Activated CD8-positive, alpha-beta memory T cell treated with anti-CD3 and anti-CD28 coated beads for 4 hours (primary cell): ENCODE measurements at places on chromosomes 12 and 14.

- no peak for DNase-seq
Measured at GRCh38 chr12:81570234-81570633, 188.9 kb downstream of the PPFIA2 start.

DNA sequence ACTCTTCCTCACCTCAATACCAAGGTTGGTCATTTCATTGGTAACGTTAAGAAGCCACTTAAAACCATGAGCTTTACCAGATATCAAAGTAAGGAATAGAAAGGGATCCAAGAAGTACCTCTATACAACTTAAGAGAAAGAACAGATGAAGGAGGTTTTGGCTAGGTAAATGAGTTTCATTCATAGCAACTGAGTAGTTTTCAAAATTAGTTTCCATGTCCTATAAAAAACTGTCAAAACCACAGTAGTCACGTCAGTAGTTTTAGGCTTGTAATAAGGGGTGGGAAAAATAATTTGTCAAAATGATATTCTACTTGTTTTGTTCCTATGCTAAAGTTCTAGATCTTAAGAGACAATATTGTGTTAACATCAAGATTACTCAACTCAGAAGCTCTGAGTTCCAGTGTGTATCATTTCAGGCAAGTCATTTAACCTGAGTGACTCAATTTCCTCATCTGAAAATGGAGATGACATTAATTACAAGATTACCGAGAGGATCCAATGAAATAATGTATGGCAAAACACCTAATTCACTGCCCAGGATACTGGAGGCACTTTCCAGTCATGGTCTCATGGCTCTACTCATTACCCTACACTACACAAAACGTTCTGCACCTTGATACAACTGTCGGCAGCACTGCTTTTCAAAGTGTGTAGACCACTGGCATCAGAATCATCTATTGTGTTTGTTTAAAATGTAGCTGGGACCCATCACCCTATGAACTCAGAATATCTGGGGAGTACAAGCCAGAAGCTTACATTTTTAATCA is 24.1 kb upstream of the SLC6A13 start:
- DNase-seq: no peak

DNA sequence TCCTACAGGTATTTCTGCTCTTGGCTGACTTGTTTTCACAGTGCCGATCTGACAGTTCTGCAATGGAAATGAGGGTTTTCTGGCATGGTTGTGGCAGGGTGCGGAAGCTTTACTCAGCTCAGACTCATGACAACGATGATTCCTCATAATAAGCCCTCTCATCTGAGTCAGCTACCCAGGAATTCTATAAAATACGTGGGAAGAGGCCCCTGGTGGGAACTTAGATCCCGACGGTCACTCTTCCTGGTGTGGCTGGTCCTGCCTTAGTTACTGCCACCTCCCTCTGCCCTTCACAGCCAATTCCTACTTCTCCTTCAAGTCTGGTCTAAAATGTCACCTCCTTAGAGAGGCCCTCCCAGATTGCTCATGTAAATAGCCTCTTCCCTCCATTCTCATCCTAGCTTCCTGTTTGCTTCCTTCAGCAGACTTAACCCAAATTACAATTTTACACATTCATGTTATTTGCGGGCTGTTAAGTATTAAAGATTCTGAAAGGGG is 104.2 kb upstream of the MAP1LC3B2 start:
- DNase-seq: no peak

DNA sequence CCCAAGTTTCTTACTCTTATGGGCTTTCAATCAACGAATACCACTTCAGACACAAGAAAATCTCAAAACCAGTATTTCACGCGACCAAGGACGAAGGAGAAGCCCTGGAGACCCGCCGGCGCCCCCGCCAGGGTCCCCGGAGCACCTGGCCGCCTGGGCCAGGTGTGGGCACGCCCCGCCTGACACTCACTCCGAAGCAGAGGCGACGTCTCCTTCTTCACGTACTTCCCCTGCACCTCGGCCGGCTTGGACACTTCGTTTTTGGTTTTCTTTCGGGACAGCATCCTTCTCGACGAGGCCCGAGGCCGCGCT is 466 bp downstream of the SAV1 start:
- DNase-seq: no peak

DNA sequence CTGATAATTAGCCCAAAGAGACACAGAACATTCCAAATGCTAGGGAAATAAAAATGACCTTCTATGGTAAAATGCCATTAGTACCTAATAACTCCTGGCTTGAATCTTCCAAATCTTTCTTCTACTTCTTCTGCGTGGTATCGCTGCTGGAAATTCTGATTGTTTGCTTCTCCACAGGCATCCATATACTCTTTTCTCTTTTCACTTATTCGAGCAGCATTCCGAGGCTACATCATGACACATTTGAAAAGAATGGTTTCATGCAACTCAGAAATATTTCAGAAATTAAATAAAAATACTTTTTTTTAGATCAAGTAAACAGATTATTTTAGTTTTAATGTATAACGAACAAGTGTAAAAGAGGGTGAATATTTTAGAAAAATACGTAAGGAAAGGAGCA is 18.9 kb downstream of the ZCCHC8 start:
- DNase-seq: no peak

GRCh38 chr14:102840115-102840514 is 62.9 kb downstream of the TRAF3 start:
- no peak for DNase-seq

DNA sequence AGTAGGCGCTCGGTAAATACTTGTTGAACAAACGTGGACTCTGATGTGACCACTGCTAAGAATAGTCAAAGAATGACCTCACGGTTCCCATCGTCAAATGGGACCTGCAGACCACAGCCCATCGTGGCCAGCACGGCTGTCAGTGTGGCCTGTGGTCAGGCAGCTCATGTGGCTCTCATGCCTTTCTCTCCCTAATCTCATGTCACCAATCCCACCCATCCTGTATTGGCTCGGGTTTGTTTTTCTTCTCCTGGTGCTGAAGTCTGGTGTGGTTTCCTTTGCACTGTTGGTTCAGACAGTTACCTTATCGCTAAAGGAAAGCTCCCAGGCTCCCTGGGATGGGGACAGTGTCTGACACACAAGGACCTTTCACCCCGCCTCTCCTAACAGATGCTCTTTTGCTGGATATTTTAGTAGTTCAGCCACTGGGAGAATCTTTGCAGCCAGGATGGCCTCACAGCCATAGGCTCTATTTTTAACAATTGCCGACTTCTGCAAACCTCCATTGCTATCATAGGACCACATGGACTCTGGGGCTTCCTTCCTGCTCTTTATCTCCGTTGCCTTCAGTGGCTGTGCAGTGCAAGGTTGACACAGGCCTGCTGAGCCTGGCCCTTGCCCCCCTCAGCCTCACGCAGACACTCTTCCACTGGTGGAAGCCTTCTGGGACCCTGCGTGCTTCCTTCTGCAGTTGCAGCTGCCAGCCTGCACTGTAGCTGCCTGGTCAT is 293.1 kb upstream of the FKBP4 start:
- no peak for DNase-seq

- DNase-seq: no peak
Measured at GRCh38 chr14:102902086-102902485, 20.4 kb upstream of the AMN start.

- no peak for DNase-seq
Measured at GRCh38 chr12:101490286-101490920, 15.3 kb downstream of the SPIC start.

GRCh38 chr12:11623382-11623781 is 26.1 kb upstream of the ETV6 start:
- no peak for DNase-seq

DNA sequence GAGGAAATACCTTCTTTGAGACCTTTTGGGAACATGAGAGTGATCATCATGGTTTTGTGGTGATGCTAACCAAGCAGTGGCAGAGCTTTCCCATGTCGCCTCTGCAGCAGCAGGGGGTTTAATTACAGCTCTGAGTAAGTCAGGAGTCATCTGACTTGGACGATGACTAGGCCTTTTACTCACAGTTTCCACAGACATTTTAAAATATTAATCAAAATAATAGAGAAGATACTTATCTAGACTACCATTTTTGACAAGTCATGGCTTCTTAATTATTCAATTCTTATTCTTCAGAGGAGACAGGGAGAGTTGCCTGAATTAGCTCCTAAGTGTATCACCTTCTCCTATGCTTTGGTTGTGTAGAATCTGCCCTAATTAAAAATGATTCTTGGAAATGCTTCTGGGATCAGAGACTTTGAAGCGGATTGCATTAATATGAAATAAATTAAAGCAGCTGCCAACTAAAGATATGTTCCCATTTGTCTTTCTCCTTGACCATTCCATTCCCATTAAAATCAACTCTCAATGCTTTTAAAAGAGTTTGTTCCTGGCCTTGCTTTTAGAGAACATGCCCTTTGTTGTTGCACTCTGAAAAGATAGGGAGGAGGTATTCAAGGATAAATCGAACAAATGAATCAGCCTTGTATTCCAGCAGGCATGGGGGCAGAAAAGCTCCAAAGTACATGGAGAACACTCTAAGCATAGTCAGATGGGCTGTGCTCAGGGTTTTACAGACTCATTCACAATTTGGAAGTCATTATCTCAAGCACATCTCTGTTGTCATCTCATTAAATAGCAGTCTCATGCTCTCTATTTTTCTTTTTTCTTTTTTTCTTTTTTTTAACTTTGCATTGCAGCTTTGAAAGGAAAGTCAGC is 7.7 kb upstream of the IFNG-AS1 start:
- no peak for DNase-seq

DNA sequence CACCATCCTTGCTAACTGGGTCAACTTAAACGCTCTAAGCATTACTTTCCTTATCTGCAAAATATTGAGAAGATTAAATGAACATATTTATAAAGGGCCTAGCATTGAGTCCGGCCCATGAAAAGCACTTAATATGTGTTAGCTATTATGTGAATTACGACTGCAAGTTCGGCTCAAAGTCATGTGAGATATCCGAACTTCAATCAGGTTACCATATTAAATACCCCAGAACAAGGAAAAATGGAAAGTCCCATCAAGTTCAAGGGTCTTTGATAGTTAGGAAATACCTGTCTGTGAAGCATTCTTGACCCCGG is 487 bp upstream of the NRDE2 start:
- no peak for DNase-seq

- no peak for DNase-seq
Measured at GRCh38 chr14:39351708-39352107, 80.5 kb downstream of the FBXO33 start.

- DNase-seq: no peak
Measured at GRCh38 chr12:46108721-46109120, 118.3 kb upstream of the SCAF11 start.

DNA sequence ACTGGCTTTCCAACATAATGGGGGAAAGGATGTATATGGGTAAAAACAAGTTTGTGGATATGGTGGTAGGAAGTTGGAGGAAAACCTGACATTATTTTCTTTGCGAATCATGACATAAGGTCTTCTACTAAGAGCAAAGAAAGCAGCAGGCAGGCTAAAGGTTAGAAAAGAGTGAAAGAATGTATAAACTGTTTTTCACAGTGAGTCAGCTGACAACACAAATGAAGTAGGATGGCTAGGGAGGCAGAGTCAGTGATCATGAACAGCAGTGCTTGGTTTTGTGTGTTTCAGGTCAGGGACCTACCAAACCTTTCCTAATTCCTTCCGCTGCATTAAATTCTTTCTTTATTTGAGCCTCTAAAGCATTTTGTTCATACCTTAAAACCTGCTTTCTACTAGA is 46.3 kb upstream of the CATSPERB start:
- no peak for DNase-seq

DNA sequence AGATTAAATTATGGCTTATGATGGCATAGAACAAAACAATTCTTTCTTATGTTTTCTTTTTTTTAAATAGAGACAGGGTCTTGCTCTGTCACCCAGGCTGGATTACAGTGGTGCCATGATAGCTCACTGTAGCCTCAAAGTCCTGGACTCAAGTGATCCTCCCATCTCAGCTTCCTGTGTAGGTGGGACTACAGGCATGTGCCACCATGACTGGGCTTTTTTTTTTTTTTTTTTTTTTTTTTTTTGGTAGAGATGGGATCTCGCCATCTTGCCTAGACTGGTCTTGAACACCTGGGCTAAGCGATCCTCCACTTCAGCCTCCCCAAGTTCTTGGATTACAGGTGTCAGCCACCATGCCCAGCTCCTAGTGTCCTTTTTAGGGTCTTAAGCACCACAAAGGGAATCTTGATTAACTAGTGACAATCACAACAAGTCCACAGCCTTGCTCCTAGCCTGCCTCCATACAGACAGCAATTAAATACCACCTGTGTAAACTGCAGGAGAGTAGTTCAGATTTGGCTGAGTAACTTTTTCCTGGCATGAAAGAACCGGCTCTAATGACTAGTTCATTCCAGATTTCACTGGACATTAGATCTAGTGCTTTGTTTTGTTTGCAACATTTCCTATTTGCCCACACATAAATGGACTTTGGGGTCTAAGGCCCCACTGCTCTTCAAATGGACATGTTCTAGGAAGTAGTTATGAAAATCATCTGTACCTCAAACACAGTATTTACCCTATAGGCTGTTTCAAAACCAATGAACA is 61.6 kb downstream of the SH2B3 start:
- DNase-seq: no peak

- no peak for DNase-seq
Measured at GRCh38 chr14:30884901-30885300, 10.5 kb downstream of the COCH start.

GRCh38 chr12:90802727-90803126 is 152.2 kb downstream of the CCER1 start:
- DNase-seq: no peak

GRCh38 chr12:1691123-1692007 is 495 bp downstream of the ADIPOR2 start:
- no peak for DNase-seq

- DNase-seq: no peak
Measured at GRCh38 chr12:1962051-1963020, 41.9 kb downstream of the DCP1B start.

GRCh38 chr12:111110556-111110955 is 190.2 kb upstream of the MYL2 start:
- DNase-seq: no peak

DNA sequence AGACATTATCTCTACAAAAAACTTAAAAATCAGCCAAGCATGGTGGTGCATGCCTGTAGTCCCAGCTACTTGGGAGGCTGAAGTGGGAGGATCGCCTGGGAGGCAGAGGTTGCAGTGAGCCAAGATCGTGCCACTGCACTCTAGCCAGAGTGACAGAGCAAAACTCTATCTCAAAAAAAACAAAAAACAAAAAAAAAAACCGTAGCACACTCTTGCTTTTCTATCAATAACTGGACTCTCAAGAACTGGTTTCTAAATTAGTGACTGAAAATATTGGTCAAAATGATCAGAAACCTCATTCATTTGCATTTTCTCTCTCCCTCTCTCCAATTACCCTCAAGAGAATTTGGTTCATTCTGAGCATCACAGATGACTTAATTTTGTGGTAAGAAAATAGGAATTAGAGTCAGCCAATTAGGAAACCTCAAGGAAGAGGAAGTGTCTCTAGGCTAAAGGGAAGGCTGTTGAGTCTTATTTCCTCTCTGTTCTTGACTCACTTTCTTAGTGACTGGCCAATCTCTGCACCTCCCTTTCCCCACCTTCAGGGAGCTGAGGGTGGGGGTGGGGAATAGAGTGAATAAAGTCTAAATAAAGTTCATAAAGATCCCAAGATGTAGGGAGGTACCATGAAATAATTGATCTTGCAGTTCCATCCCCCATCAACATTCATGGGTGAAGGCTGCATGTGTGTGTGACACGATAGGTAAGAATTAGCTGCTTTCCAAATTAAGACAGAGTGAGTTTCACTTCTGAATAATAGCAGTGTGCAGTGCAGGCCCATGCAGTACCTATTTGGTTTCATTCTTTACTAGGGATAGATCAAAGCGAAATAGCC is 6.8 kb upstream of the PSMA6 start:
- no peak for DNase-seq

GRCh38 chr12:13534645-13535398 is 338.3 kb downstream of the EMP1 start:
- no peak for DNase-seq

GRCh38 chr14:94269156-94269555 is 23.9 kb downstream of the SERPINA10 start:
- DNase-seq: no peak
